ENCODE measurements at places on chromosomes 6 and 20.

DNA sequence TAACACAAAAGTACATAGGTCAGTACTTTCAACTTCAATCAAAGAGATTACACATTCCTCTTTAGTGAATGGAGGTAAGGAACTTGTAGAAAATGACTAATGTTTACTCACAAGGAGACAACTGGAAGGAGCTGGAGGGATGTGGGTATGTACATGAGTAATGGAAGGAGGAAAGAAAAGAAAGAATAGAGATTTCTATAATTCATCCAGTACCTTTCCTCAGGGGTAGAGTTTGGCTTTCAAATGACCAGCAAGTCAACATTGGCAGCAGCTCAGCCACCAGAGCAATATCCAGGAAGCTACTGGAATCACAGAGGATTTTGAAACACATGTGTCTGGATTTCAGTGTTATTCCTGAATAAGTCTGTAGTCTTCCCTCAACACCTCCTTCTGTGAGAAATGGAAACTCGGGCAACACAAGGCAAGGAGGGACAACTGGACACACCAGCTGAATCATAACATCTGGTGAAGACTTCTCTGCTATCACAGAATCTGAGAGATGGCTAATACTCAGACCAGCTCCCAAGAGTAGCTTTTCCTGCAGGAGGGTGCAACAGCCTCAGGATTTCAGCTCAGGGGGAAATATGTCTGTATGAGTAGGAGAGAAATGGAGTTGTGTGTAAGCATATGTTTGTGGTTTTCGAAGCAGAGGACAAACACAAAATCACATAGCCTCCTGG lies 98.8 kb downstream of the HAO1 start:
- no peak for DNase-seq

DNA sequence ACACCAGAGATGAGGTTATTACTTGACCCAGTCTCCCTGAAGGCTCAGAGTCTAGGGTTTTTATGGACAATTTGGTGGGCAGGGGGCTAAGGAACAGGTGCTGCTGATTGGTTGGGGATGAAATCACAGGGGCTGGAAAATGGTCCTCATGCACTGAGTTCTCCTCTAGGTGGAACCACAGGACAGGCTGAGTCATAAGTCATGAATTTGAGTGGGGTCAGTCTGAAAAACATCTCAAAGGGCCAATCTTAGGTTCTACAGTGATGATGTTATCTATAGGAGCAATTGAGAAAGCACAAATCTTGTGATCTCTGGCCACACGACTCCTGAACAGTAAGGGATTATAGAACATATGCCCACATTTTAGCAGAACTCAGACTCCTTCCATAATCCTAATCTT lies 5.9 kb upstream of the MRS2 start:
- DNase-seq, result no peak

- DNase-seq, result no peak
Observed at GRCh38 chr6:48817333-48818051, 645.6 kb downstream of the MMUT start.

DNA sequence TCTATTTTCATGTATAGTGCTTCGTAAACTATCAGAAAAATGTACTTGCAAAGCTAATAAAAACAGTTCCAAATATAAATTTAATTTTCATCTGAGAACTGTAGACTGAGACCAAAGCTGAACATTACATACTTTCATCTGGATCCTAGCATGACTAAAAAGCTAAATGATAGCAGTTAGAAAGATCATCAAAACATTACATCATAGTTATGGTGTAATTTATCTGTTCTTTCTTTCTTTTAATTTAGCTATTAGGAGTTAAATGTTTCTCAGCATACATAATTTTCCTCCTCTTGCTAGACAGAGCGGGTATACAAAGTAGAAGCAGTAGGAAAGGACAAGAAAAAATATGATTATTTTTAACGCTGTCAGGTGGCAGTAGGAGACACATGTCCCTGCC lies 164.2 kb upstream of the THEMIS start:
- no peak for DNase-seq

- no peak for DNase-seq
Observed at GRCh38 chr6:108710551-108710950, 137.7 kb upstream of the ARMC2 start.

DNA sequence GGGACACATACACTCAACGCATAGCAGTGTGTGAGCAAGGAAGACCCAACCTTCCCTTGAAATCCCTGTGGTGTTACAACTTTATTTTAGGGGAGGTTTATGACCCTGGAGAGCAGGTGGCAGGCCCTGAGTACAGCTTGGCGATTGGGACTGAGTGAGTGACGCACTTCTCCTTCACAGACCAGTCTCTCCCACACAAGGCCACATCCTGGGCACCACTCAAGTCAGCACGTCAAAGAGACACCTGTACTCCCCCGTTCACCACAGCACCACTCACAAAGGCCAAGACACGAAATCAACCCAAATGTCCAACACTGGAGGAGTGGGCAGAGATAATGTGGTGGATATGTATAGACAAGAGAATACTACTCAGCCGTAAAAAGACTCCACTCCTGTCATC lies 57.0 kb upstream of the FRMD1 start:
- DNase-seq, result no peak

- DNase-seq, result no peak
Observed at GRCh38 chr6:15058200-15059061, 187.4 kb upstream of the JARID2 start.

DNA sequence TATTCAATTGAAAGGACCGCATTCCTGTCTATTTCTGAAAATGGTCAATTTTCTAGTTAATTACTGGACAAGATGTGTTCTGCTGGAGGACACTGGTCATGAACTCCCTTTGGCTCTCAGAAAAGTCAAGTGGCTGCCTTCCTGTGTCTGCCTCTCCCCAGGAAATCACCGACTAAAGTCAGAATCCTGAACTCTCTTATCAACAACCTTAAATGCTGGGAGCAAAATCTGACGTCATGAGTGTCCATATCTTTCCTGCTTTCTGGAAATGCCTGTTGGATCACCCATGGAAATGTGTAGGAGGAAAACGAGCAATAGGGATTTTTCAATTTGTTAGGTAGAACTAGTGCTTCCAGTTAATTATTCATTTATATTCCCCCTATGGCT lies 53.5 kb upstream of the PLCB1 start:
- no peak for DNase-seq

DNA sequence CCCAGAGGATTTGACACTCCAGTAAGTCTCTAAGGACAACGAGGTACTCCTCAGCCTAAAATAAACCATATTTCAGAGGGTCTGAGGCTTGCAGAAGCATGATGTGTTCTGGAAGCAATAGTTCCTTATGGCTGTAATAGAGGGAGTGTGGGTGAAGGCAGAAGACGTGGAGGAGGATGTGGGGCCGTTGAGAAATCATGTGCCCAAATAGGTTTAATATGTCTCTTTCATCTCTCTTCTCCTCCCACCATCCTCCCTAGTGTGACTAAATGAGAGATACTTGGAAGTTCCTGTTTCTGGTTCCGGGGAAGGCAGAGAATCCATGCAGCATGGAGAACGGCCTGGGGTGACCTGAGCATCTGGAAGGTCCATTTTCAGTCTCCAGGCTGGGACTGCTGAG lies 174.0 kb upstream of the RSPO3 start:
- no peak for DNase-seq

- DNase-seq, result no peak
Observed at GRCh38 chr6:133623621-133624020, 265.3 kb upstream of the TCF21 start.

DNA sequence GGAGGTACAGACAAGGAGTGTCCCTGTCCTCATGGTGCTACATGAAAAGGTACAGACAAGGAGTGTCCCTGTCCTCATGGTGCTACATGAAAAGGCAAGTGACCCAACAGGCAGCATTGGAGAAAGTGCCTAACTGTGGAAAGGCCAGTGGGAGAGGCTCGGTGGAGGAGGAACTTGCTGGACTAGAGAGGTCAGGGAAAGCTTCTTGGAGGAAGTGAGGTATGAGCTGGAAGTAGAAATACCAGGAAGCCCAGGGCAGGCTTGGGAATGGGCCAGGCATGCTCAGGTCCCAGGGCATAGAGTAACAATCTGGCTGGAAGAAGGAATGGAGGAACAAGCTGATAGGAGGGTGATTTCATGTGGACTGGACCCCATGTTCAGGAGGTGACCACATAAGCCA lies 59.8 kb upstream of the FNDC1 start:
- DNase-seq, result no peak

- no peak for DNase-seq
Observed at GRCh38 chr6:81026041-81026553, 726.4 kb downstream of the TENT5A start.

DNA sequence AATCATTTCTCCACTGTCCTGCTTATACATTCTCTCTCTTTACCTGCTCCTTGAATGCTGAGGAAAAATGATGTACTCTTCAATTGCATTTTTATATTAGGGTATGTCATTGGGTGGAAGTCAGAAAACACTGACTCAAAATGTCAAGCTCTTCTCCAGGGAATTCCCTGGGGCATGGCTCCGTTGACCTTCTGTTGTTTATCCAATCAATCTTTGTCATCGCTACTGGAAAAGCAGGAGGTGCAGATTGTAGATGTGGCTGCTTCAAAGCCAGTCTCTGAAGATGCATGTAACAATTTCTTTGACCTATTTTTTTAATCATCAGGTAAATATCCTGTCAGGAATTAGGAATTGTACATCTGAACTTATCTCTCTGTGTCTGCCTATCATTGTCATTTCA lies 63.9 kb upstream of the TENT5A start:
- DNase-seq, result no peak

GRCh38 chr20:5008759-5009158 lies 7.4 kb upstream of the SLC23A2 start:
- no peak for DNase-seq

GRCh38 chr20:5480824-5481600 lies 164.3 kb upstream of the PROKR2 start:
- no peak for DNase-seq

GRCh38 chr6:38773338-38773737 lies 58.2 kb downstream of the DNAH8 start:
- DNase-seq, result no peak

- DNase-seq, result no peak
Observed at GRCh38 chr6:116409756-116410155, 39.0 kb downstream of the DSE start.

- no peak for DNase-seq
Observed at GRCh38 chr6:134517868-134518267, 200.0 kb upstream of the SGK1 start.

DNA sequence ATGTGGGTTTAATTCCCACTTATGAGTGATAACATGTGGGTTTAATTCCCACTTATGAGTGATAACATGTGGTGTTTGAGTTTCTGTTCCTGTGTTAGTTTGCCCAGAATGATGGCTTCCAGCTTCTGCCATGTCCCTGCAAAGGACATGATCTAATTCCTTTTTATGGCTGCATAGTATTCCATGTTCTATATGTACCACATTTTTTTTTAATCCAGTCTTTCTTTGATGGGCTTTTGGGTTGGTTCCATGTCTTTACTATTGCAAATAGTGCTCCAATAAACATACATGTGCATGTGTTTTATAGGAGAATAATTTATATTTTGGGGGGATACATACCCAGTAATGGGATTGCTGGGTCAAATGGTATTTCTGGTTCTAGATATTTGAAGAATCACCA lies 317.8 kb downstream of the MMUT start:
- DNase-seq, result no peak

DNA sequence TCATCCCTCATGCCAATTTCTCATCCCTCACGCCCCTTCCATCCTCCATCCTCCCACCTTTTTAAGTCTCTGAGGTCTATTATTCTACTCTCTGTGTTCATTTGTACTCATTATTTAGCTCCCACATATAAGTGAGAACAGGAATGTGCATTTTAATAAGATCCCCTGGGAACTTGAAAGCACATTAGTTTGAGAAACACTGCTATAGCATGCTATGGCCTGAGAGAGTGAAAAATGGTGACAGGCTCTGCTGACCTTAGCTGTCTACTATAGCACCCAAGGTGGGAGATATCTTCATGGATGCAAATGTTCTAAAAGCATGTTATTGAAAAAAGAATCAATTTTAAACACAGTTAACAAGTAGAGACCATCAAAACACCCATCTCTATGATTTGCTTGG lies 712.0 kb downstream of the TFAP2A start:
- no peak for DNase-seq

DNA sequence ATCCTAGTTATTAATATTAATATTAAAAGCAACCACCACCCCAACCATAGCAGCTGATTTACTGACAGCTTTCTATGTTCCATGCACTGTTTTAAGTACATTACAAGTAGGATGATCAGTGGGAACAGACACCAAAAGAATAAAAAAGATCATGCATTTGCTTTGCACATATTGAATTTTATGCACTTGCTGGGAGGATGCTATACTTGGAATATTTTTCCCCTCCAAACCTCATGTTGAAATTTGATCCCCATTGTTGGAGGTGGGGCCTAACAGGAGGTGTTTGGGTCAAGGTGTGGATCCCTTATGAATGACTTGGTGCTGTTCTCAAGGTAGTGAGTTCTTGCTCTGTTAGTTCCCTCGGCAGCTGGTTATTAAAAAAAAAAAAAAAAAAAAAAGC lies 178.9 kb upstream of the MYLIP start:
- DNase-seq, result no peak

- no peak for DNase-seq
Observed at GRCh38 chr20:52179331-52180179, 12.0 kb downstream of the ZFP64 start.

- no peak for DNase-seq
Observed at GRCh38 chr6:13813621-13814175, 659 bp downstream of the MCUR1 start.

- DNase-seq, result no peak
Observed at GRCh38 chr20:35985806-35986205, 17.4 kb downstream of the CNBD2 start.

- DNase-seq, result no peak
Observed at GRCh38 chr6:101806241-101806640, 412.7 kb downstream of the GRIK2 start.

Measured in stimulated activated CD4-positive, alpha-beta T cell treated with anti-CD3 and anti-CD28 coated beads, Interleukin-12 subunit alpha, Interleukin-12 subunit beta, amount 100 ng/mL, for 4 hours (primary cell).